Stimulated activated CD8-positive, alpha-beta memory T cell treated with anti-CD3 and anti-CD28 coated beads, Interleukin-4, amount 100 ng/mL, for 4 hours (primary cell): ENCODE measurements at places on chromosomes 16 and 17.

GRCh38 chr17:39981766-39982375 lies 1.3 kb downstream of the PSMD3 start:
- no peak for DNase-seq

DNA sequence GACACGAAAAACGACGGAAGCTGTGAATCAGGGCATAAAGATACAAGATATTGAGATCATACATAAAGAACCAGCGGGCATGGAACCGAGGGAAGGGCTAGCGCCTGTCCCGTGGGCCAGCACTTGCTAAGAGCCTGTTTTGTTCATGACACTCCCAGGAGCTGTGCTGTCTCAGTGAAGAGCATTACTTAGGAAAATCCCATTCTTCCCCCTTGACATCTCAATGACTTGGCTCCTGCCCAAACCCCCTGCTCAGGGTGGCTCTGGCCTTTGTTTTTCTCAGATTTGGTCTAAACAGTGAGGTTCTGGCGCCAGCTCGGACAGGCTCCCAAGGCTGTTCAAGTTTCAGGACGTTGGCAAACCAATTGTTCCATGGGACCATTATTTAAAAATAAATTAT lies 79.1 kb upstream of the SEC14L1 start:
- no peak for DNase-seq

DNA sequence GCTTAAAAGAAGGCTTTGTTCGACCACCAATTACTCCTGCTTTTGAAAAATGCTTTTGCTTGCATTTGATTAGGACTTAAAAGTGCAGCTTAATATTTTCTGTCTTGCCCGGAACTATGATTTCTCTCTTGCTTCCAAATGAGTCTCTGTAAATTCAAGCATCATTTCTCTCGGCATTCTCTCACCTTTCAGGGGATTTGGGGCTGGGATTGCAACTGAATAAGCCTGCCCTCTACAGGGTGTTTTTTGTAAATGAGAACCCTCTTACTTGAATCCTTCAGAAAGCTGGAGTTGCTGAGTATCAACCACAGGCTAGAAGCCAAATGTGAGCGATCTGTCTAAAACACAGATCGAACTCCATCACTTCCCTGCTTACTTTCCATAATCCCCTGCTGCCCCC lies 234.6 kb downstream of the TMEM114 start:
- DNase-seq = no peak

- no peak for DNase-seq
These were observed 41.3 kb downstream of the GPRC5B start for GRCh38 chr16:19843371-19843770.

DNA sequence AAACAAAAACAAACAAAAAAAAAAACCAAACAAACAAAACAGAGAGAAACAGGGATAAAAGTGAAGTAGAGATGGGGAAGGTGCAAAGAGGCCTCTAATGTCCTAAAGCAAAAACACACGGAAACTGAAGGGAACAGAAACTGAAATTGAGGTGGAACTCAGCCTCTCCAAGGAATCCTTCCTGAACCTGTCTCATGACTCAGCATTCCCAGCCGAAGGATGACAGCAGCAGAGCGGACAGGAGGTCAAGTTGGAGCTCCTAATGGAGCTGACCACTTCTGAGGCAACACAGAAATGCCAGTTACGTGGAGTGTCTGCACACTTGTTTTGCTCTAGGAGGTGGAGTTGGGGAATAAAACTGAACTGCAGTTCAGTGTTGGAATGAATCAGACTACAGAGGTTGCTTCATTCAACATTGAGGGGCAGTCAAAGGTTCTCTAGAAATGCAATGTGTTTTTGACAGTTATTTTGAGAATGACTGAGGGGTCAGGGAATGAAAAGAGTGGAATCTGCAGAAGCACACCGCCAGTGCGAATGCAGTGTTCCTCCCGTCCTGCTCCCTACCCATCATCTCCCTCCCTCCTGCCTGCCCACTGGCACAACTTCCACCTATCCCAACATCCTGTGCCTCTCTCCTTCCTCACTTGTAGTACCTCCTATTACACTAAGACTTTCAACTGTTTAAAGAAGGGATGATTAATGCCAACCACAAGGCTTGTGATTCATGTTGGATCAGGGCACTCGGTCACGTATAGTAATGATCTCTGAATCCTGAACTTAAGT lies 6.3 kb downstream of the UBE2O start:
- DNase-seq = no peak

DNA sequence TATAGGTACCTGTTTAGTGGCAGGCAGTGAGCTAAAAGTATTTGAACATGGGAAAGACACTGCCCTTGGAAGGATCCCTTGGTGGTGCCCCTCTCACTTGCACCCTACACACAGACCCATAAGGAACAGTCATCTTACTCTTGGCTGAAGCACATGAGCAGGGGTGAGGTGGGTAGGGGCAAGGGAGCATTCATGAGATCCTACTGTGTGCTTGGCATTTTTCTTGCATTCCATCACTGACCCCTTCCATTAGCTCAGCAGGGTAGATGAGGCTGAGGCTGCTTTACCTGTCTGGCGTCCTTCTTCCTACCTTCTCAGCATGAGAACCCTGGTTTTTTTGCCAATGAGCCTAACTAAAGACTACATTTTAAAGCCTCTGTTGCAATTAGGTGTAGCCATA lies 48.3 kb downstream of the CCT6B start:
- no peak for DNase-seq

DNA sequence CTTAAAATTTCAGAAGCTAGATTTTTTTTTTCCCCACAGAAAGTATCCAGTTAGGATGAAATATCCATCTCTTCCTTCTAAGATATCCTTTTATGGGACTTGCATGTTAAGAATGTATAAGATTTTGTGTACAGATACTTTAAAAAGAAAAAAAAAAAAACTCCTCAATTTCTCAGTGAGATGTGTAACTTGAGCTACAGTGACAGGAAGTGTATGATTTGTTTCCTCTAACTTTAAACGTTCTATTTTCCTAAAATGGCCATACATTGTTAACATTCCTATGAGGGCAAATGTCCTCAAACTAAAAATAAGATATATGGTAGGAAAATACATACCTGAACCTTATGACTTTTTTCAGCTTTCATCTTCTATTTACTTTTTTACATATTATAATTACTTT lies 8.9 kb downstream of the FBXO47 start:
- DNase-seq = no peak

- peak; percentile 34 for DNase-seq
These were observed 585 bp downstream of the AP1G1 start for GRCh38 chr16:71807905-71808592.

DNA sequence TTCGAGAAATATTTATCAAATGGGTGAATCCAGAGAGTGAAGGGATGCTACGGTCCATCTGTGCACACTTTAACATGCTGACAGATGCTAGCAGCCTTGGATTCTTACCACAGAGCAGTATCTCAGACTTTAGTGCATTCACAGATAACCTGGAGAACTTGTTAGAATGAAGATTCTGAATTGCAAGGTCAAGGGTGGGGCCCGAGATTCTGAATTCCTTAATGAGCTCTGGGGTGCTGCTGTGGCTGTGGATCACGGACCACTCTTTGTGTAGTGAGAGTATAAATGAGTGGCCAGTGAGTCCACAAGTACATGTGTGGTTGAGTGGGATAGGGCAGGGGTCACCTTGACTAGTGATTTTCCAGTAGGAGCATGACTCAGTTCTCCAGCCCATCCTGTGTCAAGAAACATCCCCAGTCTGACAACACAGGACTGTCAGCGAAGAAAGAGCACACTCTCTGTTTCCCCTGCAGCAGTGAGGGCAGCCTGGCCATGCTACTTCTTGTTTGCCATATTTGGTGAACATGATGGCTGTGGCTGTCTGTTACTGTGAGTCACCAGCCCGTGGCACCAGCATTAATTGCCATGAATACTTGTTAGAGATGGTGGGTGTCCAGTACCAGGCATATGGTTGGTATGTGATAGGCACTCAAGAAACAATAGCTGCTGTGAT lies 13.0 kb upstream of the SALL1 start:
- no peak for DNase-seq

GRCh38 chr17:46035112-46035818 lies 36.2 kb downstream of the STH start:
- no peak for DNase-seq

DNA sequence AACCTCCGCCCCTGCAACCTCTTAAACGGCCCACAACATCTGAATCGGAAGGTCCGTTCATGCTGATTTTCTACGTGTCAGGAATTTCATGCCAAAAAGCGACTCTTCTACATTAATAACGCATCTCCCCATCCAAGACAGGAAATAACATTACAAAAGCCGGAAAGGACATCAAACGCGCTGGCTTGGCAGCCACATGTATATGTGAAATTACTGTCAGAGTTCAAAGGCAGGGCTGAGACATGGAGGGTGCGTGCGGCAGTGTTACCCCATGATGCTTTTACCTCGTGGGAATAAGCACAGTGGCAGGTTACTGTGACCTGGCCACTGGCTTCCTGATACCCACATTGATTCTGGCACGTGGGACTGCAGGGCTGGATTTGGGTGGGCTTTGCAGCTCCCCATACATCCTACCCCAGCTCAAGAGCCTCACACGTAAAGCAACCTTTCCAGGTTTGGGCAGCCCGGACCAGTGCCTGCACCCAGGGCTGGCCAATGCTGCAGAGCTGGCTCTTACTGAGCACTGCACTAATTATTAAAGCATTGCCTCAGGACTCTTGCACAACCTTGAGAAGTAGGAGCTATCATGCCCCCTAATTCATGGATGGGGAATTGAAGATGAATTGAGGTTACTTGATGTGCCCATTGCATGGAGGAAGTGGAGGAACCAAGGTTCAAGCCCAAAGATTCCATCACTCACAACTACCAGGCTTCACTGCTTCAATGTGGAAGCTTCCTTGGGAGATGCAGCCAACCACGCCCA lies 120.6 kb upstream of the FOXF1 start:
- DNase-seq = no peak

DNA sequence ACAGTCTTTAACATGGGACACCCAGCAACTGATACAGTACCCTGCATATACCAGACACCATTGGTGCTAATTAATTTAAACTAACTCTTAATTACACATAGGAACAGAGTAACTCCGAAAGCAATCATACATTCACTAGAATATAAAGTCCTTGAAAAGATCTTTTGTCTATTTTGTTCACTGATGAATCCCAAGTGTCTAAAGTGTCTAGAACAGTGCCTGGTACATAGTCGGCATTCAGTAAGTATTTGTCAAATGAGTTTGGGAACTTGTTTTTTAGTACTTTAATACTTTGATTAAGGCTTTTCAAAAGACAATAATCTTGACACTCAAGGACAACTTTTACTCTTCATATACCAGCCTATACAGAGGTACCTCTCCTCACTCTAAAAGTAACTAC lies 13.8 kb downstream of the YWHAE start:
- DNase-seq = no peak

GRCh38 chr17:82242977-82243647 lies 14.3 kb downstream of the SLC16A3 start:
- no peak for DNase-seq

GRCh38 chr17:52357854-52358253 lies 199.3 kb upstream of the CA10 start:
- no peak for DNase-seq

DNA sequence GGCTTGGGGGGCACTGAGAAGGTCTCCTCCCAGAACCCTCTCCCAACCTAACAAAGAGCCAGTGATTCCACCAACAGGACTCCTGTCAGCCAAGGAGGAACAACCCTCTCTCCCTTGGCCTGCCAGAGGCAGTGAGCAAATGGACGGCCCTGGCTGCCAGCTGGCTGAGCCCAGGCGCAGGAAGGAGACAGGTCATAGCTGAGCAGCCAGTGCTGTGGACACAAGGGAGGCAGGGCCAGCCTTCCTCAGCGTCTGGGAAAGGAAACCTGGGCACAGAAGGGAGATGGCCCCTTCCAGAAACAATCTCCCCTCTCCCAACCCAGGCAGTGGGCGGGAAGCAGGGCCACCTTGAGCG lies 2.1 kb downstream of the MPO start:
- DNase-seq = no peak

DNA sequence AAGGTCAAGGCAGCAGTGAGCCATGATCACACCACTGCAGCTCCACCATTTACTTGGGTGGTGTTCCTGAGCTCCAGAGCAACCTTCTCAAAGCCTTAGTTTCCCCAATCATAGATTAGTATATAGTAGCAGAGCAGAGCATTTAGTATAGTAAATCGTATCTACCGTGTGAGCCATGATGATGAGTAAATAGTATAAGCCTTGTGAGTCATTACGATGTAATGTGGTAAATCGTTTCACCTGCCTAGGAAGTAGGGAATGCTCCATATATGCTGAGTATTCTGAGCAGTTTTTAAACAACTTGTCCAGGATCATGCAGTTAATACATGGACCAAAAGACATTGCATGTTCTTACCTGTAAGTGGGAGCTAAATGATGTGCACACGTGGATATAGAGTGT lies 66.4 kb downstream of the SCNN1B start:
- no peak for DNase-seq

DNA sequence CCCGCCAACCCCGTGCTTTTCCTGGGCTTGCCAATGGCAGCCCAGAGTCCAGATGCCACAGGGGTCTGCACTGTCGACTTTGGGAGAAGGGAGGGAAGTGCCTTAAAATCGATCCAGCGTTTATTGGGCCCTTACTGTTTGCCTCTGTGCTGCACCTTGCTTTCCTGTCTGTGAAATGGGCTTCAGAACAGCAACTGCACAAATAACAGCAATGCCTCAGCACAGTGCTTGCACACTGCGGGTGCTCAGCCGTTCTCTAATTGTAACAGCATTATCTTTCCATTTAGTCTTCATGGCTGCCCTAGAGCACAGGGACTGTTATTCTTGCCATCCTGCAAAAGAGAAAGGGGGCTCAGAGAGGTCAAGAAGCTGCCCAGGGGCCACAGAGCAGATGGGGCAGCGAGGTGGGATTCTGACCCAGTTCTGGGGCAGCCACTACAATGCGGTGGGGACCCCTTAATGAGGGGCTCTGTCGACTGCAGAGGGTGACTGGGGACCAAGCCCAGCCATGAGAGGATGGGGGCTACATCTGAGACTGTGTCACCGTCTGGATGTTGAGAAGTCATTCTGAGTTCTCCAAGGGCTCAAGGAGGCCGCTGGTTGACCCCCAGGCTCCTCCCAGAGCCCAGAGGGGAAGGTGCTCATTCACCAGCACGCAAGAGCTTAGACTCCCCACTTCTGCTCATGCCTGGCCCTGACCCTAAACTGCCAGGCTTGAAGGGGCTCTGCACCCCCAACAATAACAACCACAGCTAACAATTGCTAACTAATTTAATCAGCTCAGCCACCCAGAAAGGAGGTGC lies 9.4 kb upstream of the FOXF1 start:
- DNase-seq = no peak

- peak; percentile 35 for DNase-seq
These were observed at the start of gene BRD7 for GRCh38 chr16:50368410-50369132. Gene BRD7, minus strand, starts transcription at chr16:50368988. Its CDS starts 214 bp downstream, at chr16:50368774.
